ENCODE measurements at places on chromosomes 1 and 21. TPM values are rescaled to one million over a fixed set of nuclear protein-coding genes. Genes with fewer than 3 reads are reported as not detected.
A peak's percentile ranks its signal among the peaks of the same experiment; 100 is the strongest.

Gene DIRAS3
- 37.8 TPM for total RNA-seq

Gene C1orf87
- not detected for total RNA-seq

Gene ITLN2
- total RNA-seq = not detected

GRCh38 chr1:25568834-25569596, 25.6 kb downstream of the LDLRAP1 start:
- DNase-seq = no peak

Gene ANKRD34A
- total RNA-seq = 2.9 TPM

DNA sequence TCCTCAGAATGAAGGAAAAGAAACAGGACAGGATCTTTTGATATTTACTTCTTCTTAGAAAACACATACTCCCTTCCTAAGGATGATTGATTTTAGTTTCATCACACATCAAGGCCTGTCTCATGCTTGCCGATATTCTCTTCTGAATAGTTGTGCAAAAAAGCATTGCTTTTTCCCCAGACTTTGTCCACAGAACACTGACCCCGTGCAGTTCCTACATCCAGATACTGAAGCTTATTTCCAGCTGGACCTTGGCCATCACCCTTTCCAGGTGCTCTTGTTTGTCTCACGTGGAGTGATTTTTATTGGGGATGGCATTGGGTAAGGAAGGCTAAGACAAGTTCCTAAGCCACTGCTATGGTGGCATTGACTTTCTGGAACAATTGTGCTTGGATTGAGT, 197.3 kb upstream of the HOOK1 start:
- DNase-seq = no peak

- DNase-seq = no peak
Measured at GRCh38 chr1:168229893-168230292, 4.1 kb downstream of the SFT2D2 start.

Gene KIF17
- 1.5 TPM for total RNA-seq

- no peak for DNase-seq
Measured at GRCh38 chr1:213492161-213493041, 441.4 kb downstream of the RPS6KC1 start.

DNA sequence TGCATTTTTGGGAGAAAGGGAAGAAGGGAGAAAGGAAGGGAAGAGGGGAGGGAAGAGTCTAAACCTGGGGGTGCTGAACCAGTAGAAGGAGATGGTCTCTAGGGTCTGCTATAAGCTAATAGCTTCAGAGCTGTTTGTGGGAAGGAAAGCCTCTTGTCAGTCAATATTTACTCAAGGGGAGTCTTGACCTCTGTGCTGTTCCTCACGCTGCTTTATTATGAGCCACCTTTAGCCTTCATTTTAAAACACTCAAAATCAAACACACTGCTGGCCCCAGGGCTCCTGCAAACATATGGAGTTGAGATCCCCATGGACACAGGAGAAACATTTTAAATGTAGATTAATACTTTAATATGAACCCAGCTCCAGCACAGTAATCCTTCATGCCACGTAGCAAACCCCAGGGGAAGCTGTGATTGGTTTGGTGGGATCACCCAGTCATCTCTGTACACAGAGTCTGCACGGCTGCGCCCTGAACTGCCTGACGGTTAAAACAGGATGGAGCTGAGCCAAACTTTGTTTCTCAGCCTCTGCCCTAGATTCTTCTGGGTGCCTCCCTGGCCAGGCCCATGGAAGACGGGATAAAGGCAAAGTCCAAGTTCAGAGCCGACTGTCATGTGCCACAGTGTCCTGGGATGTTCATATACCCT, 40.2 kb upstream of the VWA5B1 start:
- no peak for DNase-seq

Gene OLIG1
- total RNA-seq = 0.32 TPM

GRCh38 chr1:56216218-56216617, 363.1 kb downstream of the PLPP3 start:
- no peak for DNase-seq

DNA sequence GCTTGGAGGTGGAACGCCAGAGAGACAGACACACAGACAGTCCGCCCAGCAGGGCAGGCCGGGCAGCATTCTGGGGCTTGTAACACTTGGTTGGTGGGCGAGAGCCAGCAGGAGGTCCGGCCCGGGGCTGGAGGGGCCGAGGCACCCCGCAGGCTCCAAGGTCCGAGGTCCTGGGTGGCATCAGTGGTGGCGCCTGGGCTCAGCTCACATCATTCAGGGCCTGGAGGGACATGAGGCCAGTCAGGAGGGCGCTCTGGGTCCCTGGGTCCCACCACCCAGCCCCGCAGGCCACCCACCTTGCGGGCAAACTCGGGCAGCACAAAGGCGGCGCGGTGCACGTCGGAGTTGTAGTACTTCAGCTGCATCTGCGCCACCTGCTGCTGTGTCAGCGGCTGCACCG, 5.2 kb downstream of the SRM start:
- DNase-seq = no peak

Gene MEGF6
- total RNA-seq = 9.3 TPM

- DNase-seq = no peak
Measured at GRCh38 chr1:199033661-199034060, 394.8 kb downstream of the PTPRC start.

- no peak for DNase-seq
Measured at GRCh38 chr1:165565751-165566490, 22.1 kb downstream of the LRRC52 start.

Gene OR2L13
- not detected for total RNA-seq

Gene KLHL12
- 23.3 TPM for total RNA-seq

DNA sequence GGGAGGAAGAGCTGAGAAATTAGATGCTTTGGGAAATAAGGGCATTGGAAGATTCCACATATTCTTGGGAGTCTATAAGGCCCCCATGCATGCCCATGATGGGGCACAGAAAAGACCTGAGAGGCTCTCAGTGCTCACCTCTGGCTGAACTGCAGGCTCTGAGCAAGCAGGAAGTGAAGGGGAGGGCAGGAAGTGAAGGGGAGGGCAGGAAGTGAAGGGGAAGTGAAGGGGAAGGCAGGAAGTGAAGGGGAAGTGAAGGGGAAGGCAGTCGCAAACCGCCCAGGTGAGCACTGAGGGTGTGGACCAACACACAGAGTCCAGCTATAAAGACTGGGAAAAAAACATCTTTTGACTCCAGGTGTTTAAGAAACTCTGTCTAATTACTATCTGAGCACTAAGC, 3.5 kb downstream of the KRTAP10-9 start:
- DNase-seq = no peak

- DNase-seq = no peak
Measured at GRCh38 chr1:52867087-52867863, 24.7 kb downstream of the ZYG11A start.

- no peak for DNase-seq
Measured at GRCh38 chr1:154938604-154939399, 2.3 kb upstream of the PMVK start.

Gene KCNE2
- total RNA-seq = 0.22 TPM

DNA sequence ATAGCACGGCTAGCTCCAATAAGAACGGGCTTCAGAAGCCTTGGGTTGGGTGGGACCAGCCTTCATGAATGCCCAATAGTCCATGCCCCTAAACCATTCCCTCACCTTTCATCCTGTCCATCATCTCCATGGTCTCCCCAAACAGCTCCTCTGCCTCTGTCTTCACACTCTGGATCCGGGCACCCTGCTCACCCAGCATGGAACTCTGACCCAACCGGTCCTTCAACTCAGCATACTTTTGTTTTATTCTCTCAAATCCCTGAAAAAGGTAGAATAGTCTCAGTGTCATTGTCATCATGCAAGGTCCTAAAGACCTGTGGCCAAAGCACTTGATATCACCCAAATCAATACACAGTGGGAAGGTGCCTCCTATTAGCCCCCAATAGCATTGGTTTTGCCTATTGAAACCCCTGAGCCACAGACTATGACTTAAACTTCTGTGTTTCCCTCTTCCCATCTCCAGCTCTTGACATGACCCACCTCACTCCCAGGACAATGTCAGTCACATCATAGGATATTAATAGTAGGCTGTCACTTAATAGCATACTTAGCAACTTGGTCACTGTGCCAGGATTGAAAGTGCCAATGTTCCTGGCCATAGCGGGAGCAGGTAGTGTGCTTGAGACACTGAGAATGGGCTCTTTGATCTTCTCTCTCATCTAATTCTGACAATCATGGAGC, 33.0 kb downstream of the CAMK1G start:
- DNase-seq = peak; percentile 50

GRCh38 chr21:33817663-33818451, 97.7 kb downstream of the ATP5PO start:
- no peak for DNase-seq

- no peak for DNase-seq
Measured at GRCh38 chr1:79431340-79431739, 424.8 kb upstream of the ADGRL4 start.

GRCh38 chr21:43015906-43016540, 41.7 kb downstream of the PKNOX1 start:
- no peak for DNase-seq

Gene EXOC8
- 11.5 TPM for total RNA-seq

- DNase-seq = no peak
Measured at GRCh38 chr21:18498431-18498830, 94.8 kb upstream of the TMPRSS15 start.

Gene PTGS2
- 0.81 TPM for total RNA-seq

Gene BRDT
- total RNA-seq = not detected

DNA sequence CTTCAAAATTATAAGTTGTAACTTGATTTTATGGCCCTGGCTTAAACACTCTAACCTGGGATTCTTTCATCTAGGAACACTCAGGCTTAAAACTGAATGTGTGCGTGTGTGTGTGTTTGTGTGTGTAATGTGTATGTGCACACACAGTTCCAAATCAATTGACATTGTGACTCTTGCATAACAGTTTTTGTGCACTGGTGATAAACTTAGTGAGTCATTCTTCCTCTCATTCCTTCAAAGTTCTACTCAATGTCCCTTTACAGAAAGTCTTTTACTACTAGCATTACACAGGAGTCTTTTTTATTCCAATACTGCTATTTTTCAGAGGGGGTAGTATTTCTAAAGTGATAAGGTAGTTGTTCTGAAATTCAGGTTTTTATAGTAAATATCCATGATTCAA, 943.6 kb downstream of the KCNT2 start:
- DNase-seq = no peak

- no peak for DNase-seq
Measured at GRCh38 chr1:211527006-211527405, 35.0 kb upstream of the RD3 start.

DNA sequence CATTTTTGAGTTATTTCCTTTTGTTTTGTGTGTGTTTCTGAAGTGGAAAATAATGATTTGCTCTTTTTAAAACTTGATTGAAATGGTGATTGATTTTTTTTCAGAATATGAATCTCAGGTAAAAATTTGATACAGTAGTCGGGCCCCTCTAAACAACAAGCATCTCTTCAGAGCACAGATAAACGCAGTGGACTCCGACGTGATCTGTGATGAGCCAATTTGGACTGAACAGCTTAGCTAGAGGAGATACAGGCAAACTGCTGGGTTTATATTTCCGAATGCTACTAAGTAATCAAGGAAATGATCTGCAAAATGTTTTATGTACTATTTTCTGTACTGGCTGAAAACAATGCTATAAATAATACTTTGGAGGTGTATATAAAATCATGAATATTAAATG, 705.7 kb upstream of the RGS18 start:
- no peak for DNase-seq

- DNase-seq = no peak
Measured at GRCh38 chr1:204975568-204976235, 67.3 kb upstream of the CNTN2 start.

Gene TCHH
- 0.05 TPM for total RNA-seq

Gene GSTM3
- total RNA-seq = 93.2 TPM

Gene PCNT
- total RNA-seq = 21.0 TPM

DNA sequence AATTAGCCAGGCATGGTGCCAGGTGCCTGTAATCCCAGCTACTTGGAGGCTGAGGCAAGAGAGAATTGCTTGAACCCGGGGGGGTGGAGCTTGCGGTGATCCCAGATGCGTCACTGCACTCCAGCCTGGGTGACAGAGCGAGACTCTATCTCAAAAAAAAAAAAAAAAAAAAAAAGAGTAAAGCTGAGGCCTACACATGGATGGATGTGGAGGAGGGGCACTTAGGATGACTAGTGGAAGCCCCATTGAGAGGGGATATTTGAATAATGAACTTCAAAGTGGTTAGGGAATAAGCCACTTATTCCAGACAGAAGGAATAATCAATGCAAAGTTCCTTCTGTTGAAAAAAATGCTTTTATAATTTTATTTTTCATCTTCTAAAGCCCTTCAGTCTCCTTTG, 51.4 kb downstream of the PTBP2 start:
- DNase-seq = no peak

DNA sequence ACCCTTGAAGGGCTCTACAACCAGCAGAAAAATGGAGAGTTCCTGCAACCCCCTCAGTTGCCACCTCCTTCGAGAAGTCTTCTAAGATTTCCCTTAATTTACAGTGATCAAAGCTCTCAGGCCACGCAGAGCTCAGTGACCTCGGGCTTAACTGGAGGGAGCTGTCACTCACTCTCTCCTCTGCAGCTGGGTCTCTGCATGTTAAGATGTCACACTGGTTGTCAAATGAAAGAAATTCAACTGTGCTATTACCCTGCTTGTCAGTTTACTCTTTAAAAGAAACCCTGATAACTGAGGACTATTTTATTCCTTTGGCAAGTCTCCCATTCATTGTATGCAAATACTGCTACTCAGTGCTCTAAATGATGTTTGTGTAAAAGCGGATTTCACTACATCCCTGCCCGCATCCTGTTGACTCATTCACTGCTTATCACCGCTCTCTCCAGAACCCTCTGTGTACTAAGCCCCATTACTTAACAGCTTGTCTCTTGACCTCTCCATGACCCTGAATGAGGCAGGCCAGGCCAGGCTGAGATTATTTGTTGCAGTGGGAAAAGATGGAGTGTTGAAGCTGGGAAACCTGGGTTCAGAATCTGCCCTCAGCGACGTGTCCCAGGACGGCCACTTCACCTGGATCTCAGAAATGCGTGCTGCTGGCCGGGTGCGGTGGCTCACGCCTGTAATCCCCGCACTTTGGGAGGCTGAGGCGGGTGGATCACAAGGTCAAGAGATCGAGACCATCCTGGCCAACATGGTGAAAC, 13.7 kb downstream of the DHRS3 start:
- DNase-seq = no peak

GRCh38 chr1:92638498-92638897, 146.4 kb downstream of the EVI5 start:
- no peak for DNase-seq

Gene LRRIQ3
- 0.43 TPM for total RNA-seq

All from cardiac septum (tissue), 1 donor.